ENCODE measurements at places on chromosomes 6 and 20.
A peak's percentile ranks its signal among the peaks of the same experiment; 100 is the strongest.

GRCh38 chr20:43583133-43583864 is 7.4 kb upstream of the IFT52 start:
- DNase-seq, result no peak

DNA sequence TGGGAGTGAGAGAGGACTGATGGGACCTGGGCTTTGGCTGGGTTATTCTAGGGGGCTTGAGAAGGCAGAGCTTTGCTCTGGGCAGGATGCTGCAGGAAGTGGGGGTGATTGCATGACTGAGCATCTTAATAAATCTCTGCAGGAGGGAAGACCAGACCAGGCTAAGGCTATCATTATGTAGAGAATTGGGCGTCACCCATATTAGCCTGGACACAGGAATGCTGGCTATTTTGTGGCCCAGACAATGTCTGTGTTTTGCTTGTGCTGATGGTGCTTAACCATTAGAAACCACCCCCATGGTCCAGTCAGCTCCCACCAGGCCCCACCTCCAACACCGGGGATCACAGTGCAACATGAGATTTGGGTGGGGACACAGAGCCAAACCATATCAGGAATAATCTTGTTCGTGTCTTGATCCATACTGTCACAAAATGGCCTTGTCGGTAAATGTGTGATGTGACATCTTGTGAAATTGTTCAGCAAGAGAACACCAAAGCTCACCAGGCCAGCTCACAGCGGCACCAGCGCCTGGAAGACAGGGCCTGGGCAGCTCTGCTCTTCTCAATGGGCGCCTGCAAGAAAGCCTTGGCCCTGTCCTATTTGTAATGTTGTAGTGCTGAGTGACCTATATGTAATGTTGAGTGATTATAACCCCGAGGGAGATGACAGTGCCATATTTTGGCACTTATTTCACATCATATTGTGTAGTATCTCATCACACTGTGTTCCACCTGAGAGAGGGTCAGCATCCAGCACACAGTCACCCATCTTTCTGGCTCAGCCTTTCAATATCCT is 211.8 kb downstream of the QKI start:
- DNase-seq, result no peak

- peak; percentile 10 for DNase-seq
These were observed 836.0 kb downstream of the MAFB start for GRCh38 chr20:39853050-39853449.

DNA sequence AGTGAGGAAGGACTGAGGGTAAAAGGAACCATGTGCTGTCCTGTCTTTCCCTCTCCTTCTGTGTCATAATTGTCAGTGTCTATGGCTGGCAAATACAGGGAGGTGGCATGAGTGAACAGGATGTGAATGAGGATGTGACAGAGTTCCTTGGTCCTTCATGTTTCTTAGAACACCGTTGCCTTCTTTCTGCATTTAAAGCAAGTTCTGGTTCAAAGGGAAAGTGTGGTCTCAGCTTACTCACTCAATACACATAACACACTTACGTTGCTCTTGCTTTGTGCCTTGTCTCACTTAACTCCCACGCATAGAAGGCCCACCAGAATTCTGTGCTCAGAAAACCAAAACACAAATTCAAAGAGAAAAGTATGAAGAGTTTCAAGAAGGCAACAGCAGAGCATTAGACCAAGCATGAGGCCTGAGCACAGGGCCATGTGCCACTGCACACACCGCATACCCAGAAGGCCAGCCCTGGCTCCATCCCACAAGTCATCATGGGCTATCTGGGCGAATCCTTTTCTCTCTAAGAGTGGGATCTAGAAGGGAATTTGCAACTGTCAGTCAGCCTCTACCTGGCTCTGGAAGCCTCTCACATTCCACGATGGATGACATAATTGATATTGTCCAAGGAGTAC is 38.9 kb upstream of the SAYSD1 start:
- DNase-seq, result no peak

- peak; percentile 94 for DNase-seq
These were observed 35.2 kb upstream of the TBC1D22B start for GRCh38 chr6:37222125-37222967.

DNA sequence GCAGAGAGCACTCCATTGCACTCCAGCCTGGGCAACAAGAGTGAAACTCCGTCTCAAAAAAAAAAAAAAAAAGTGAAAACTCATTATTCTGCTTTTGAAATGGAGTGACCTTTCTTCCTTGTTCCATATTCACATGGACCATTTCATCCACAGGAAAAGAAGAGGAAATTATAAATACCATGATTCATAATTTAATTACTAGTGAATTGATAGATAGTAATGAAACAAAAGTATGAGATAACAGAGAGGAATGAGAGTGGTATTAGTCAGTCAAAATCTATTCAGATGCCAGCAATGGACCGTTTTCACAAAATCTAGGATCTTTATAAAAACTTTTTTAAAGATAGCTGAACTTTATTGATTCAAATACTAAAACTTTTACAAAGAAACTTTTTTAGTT is 443.1 kb upstream of the FLRT3 start:
- DNase-seq, result no peak

- no peak for DNase-seq
These were observed 37.9 kb downstream of the CDH26 start for GRCh38 chr20:59996108-59996507.

DNA sequence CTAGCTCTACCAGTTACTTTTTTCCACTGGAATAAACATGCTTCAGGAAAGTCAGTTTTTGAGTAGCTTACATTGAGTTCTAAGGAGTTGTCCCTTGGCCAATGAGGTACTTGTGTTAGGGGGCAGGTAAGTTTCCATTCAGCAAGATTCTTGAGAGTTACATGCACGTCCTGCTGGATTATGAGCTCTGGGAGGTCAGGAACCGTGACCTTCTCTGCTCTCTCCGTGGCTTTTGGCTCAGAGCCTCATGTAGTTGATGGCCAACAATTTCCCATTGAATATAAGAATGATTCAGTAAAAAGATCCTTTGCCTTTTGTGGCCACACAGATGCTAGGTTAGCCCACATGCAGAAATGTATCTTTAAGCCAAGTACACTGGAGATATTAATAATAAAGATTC is 181.8 kb upstream of the RALGAPA2 start:
- DNase-seq, result no peak

DNA sequence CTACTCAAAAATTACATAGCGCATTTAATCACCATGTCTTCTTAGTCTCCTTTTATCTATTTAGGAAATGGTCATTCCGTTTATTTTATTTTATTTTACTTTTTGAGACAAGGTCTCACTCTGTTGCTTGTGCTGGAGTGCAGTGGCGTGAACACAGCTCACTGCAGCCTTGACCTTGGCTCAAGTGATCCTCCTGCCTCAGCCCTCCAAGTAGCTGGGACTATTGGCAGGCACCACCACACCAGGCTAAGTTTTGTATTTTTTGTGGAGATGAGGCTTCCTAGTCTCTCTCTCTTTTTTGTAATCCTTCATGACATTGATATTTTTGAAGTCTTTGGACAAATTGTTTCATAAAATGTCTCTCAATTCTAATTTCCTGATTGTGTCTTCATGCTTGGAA is 4.7 kb upstream of the MYLK4 start:
- DNase-seq, result no peak

DNA sequence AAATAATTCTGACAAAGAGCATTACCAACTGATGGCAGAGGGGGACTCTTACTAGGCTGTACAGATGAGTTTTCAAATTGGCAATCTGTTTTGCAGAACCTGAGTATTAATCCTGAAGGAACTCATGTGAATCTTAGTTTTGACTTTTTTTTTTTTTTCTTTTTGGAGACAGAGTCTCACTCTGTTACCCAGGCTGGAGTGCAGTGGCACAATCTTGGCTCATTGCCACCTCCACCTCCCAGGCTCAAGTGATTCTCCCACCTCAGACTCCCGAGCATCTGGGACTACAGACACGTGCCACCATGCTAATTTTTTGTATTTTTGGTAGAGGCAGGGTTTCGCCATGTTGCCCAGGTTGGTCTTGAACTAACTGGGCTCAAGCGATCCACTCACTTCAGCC is 49.3 kb downstream of the KCTD20 start:
- no peak for DNase-seq

DNA sequence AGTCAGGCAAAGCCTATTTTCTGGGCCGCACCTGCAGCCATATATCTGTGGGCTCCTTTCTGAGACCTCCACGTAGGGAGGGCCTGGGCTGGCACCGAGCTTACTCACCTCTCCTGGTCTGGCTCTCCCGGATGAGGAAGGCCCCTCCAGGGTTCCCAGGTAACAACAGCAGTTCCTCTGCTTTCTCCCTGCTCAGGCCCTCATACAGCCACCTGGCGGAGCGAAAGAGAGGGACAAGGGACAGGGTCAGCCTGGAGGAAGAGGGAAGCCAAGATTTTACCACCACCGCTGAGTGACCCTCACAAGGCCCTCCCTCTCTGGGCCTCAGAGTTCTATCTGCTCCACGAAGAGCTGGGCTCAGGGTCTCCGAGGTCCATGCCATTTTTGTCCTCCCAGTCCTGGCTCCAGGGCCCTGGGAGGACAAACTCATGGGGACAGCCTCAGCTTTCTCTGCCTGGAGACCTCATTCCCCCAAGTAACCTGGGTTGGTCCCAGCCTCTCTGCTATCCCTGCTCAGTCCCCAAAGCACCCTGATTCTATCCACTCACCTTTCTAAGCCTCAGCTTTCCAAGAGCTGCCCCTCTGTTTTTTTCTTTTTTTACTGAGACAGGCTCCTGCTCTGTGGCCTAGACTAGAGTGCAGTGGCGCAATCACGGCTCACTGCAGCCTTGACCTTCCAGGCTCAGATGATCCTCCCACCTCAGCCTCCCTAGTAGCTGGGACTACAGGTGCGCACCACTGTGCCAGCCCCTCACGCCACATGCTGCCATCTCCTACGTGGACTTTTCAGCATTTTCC is 13.3 kb downstream of the SLA2 start:
- peak; percentile 83 for DNase-seq

- no peak for DNase-seq
These were observed 14.7 kb downstream of the DSE start for GRCh38 chr6:116385459-116385802.

DNA sequence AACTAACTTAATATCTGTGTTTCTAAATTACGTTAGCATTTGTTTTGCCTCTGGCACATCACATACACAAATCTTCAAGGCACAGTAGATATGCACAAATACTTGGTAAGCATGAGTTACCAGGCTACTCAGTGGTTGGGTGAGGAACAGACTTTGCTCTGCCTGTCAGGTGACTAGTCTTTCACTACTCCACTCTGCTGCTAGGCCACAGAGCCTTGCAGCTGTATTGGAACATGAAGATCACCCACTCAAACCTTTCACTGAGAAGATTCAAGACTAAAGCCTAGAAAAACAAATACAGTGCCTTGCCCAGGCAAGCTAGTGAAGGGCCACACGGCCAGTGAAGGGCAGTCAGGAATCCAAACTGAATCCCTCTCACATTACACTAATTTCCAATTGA is 47.0 kb downstream of the DTNBP1 start:
- DNase-seq, result no peak

- DNase-seq, result no peak
These were observed 97.2 kb upstream of the RIN2 start for GRCh38 chr20:19660808-19661378.

DNA sequence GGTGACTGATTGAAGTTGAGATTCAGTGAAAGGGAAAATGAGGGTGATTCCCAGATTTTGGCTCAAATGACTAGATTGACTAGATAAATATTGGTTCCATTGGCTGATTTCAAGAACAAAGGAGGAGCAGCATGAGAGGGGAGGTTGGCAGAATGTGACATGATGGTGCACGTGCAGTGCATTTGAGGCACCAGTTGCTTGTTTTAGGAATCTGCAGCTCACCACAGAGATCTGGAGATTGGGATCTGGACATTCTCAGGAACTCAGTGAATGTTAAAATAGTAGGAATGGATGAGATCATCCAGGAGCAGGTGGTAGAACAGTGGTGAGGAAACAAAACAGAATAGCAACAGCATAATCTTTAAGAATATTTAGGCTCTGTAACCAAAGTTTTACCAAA is 496.3 kb downstream of the DHX35 start:
- no peak for DNase-seq

DNA sequence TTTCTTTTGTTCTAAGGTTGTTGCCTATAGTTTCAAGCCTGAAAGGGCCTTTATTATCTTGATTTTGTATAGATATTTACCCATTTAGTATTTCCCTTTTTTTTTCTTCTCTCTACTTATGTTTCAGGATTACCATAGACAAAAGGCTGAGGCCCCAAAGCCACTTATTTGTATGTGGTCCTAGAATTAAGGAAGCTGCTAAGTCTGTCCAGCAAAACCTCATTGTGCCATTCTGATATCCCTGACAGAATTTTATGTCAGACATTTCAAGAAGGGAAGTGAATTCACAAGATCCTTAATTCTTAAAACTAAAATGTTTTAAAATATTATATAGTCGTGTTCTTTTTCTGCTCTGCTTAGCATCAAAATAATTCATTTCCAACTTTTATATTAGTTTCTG is 6.9 kb downstream of the HAO1 start:
- DNase-seq, result no peak

DNA sequence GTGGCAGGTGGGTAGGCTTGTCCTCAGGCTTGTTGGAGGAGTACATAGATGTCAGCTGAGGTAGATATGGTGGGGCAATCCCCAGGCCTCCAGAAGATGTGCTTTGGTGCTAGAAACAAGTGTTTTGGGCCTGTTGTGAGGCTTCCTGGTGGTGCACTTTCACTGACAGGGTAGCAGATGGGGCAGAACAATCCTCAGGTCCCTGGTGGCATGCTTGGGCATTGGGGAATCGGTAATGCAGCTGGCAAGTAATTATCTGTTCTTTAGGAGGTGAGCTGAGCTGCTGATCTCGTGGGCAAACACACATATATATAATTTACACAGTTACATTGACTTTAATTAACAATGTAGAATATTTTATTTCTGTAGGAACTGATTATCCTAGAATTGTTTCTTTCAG is 458.7 kb downstream of the BMP2 start:
- DNase-seq, result no peak

- no peak for DNase-seq
These were observed 8.1 kb upstream of the OCSTAMP start for GRCh38 chr20:46558511-46558959.

DNA sequence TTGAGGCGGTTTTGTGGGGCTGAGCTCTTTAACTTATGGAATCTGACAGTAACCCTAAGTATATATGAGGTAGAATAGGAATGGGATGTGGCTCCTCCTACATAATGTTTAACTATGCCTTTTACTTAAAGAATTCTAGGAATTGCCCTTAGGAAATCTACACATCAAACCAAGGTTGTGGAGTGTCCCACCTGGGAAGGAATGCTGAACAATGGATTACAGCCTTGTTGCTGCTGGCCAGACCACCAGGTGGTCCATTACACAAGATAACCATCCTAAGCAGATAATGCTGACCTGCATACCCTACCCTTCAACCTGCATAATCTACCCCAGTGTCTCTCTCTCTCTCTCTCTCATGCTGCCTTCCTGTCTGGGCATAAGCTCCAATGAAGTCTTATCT is 35.0 kb upstream of the SLC22A16 start:
- peak; percentile 47 for DNase-seq

- no peak for DNase-seq
These were observed 187.6 kb downstream of the DTNBP1 start for GRCh38 chr6:15475261-15475660.
